ENCODE measurements at places on chromosomes 3 and 15. TPM values are rescaled to one million over a fixed set of nuclear protein-coding genes. Genes with fewer than 3 reads are reported as not detected.

GRCh38 chr3:149044339-149045083, 41.8 kb downstream of the HLTF start:
- H3K4me3 ChIP-seq: no peak overlapping the region
- peaks cover 46% of the 10 kb centered on the region for H3K36me3 ChIP-seq
- H3K4me1 ChIP-seq: no peaks in the 10 kb centered on the region
- no peak for DNase-seq
- H3K27ac ChIP-seq: no peak overlapping the region

Gene TMEM115
- 29.0 TPM for total RNA-seq

Gene COL7A1
- 8.9 TPM for total RNA-seq

Gene PDZRN3
- 36.4 TPM for total RNA-seq

GRCh38 chr3:148289159-148289558, 408.5 kb upstream of the AGTR1 start:
- no peaks in the 10 kb centered on the region for H3K27me3 ChIP-seq
- no peak overlapping the region for H3K27ac ChIP-seq
- DNase-seq: no peak
- H3K4me3 ChIP-seq: no peak overlapping the region
- H3K4me1 ChIP-seq: no peaks in the 10 kb centered on the region

DNA sequence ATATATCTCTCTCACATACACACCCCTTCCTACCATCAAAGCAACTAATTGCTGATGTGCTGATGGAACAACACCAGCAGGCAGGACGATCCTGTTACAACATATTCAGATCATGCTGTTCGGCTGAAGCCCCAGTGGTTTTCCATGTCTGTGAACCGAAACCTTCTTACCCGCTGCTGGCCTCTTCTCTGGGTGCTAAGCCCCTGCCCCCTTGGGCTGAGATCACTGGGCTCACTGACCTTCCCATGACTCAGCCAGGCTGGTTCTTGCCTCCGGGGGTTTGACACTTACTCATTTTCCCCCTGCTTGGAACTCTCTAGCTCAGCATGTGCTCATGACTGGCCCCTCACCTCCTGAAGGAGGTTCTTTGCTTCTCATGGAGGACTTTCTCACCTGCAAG, 122.0 kb upstream of the RGMA start:
- H3K36me3 ChIP-seq: no peaks in the 10 kb centered on the region
- DNase-seq: no peak
- H3K4me3 ChIP-seq: no peak overlapping the region
- no peak overlapping the region for H3K27ac ChIP-seq

DNA sequence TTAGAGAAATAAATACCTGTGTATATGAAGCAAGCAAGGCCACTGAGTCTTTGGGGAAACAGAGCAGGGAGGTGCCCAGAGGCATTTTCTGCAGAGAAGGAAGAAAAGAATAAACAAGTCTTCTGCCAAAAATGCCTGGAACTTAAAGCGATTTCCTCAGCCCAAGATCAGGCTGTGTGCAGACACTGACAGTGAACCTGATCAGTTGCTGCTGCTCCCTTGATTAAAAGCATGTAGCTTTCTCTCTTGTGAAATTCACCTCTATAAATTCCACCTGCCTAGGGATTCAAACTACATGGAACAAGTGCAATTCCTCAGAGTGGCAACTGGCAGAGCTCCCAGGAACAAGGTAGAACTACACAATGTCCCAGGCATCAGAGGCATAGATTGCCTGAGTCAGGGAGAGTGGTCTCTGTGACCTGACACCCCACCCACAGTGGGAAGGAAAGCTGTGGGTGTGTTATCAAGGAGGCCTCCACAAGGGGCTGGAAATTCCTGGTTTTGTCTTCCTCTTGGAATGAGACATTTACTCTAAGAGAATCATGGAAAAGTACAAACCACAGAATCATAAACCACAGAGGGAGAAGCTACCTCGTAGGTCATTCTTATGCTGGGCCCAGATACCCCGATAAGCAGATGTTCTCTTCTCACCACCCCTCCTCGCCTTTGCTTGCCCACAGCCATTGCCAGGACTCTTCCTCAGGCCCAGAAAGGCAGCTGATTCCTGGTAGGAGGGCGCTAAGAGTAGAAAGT, 1.8 kb upstream of the ZBTB38 start:
- peak overlapping the region; percentile 99 for H3K27ac ChIP-seq
- DNase-seq: peak; percentile 46
- no peak overlapping the region for H3K4me3 ChIP-seq
- H3K4me1 ChIP-seq: peaks cover 42% of the 10 kb centered on the region

All from lung (tissue), 17 donors.